Skin of body (tissue), 3 donors: ENCODE measurements at places on chromosomes 11 and 22.
A peak's percentile ranks its signal among the peaks of the same experiment; 100 is the strongest.

- DNase-seq = no peak
Measured at GRCh38 chr22:49137206-49137840, 690.4 kb downstream of the BRD1 start.

GRCh38 chr11:72432347-72433287 lies 1.7 kb downstream of the CLPB start:
- DNase-seq = no peak

DNA sequence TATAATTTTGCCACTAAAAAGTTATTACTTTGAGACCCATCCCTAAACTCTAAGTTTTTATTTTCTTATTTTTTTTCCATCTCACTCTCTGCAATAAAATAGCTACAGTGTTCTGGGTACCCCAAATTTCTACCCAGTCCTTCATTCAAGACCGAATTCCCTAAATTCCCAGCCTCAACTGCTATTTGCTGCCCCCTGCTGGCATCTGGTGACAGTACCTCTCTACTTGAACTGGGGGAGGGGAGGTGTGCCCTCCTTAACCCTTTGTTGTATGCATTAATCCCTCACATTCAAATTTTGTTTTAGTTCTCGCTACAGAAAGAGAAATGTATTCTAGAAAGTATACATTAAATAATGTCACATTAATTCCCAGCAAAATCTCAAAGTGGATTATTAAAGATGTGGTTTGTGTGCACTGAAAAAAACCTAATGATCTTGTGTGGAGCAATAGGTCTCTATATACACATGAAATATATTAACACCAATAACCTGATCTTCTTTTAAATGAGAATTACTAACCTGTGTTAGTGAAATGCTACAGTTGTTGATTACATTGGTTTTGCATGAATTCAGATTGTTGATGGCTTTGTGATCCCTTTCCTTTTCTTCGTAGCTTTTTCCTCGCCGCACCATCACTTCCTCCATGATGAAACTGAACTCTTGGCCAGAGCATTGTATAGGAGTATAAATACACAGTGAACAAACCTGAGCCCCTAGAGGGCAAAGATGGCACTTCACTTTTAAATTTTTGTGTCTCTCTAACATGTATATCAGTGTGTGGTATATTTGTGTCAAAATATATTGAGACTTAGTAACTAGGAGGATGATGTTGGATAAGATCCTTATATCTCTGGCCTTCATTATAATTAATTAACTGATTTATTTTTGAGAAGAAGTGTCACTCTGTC lies 590.0 kb downstream of the METTL15 start:
- no peak for DNase-seq

- peak; percentile 20 for DNase-seq
Measured at GRCh38 chr11:15507592-15507991, 392.9 kb downstream of the INSC start.

DNA sequence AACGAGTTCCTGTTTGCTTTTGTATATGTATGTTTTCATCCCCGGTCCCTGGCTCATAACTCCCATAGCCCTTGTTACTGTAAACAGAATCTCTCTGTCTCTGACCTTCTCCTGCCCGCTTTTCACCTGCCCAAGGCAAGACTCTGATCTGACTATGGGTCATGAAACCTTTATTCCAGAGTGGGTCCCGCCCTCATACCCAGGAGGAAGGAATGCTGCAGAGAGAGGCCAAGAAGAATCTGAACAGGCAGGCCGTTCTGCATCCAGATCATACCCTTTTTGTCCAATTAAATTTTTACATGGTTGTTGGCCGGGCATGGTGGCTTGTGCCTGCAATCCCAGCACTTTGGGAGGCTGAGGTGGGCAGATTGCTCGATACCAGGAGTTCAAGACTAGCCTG lies 39.6 kb downstream of the GRIK4 start:
- no peak for DNase-seq

DNA sequence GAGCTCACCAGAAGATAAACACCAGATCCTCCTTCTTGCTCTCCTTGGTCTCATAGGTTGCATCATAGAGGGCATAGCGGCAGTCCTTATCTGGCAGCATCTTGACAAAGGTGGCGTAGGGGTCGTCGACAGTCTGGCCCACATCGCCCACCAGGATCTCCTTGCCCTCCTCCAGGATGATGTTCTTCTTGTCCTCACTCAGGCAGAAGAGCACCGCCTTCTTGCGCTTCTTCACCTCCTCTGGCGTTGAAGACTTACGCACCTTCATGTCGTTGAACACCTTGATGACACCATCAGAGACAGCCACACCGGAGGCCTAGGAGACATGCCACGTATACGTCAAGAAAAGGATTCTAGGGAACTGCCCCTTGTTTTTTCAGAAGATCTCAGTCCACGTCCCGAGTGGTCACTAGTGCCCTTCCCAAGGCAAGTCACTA lies 2.0 kb downstream of the CFL1 start:
- DNase-seq = no peak

DNA sequence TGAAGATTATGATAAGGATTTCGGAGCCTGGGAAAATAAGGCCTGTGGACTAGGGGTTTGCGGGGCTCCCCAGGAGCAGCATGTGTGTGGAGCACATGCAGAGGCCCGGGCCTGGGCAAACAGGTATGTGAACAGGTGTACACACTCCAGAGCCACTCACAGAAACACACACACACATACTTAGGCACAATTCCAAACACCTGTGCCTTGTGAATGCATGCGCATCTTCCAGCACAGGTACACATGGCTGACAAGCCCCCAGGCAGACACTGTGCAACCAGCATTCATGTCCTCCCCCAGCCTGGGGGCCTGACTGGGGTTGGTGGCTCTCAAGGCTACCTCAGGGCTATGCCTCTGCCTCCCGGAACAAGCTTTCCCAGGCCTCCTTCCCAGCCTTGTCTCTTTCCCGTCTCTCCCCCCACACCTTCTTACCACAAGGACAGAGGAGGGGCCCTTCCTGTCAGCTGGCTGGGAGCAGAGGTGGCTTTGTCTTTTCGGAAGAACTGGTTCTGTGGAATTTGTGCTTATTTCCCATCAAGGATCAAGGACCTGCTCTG lies 2.6 kb upstream of the P2RY6 start:
- DNase-seq = no peak

- no peak for DNase-seq
Measured at GRCh38 chr11:128515826-128516778, 71.3 kb downstream of the ETS1 start.

DNA sequence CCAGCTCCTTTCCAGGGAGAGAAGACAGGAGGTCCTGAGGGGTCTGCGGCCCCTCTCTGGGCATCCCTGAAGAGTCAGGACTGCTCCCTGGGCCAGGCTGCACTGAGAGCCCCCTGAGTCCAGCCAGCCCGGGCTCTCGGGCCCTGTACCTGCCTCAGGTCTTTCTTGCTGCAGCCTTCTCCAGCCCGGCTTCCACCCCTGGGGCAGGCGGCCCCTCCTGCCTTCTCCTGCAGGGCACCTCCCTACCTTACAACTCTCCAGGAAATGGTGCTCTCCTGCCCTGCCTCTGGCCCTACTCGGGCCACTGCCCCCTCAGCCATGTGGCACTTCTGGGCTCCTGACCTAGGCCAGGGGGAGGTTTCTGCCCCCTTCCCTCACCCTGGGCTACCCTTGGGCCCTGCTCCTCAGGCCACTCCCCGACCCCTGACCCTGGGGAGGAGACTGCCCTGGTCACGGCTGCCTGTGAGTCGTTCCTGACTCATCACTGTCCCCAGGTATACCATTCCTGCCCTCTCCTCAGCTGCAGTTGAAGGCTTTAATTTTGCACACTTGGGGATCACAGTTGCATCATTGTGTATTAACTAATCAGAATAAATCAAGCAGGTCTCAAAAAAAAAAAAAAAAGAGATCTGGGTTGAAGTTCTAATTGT lies 251.1 kb downstream of the NXPE2 start:
- no peak for DNase-seq

DNA sequence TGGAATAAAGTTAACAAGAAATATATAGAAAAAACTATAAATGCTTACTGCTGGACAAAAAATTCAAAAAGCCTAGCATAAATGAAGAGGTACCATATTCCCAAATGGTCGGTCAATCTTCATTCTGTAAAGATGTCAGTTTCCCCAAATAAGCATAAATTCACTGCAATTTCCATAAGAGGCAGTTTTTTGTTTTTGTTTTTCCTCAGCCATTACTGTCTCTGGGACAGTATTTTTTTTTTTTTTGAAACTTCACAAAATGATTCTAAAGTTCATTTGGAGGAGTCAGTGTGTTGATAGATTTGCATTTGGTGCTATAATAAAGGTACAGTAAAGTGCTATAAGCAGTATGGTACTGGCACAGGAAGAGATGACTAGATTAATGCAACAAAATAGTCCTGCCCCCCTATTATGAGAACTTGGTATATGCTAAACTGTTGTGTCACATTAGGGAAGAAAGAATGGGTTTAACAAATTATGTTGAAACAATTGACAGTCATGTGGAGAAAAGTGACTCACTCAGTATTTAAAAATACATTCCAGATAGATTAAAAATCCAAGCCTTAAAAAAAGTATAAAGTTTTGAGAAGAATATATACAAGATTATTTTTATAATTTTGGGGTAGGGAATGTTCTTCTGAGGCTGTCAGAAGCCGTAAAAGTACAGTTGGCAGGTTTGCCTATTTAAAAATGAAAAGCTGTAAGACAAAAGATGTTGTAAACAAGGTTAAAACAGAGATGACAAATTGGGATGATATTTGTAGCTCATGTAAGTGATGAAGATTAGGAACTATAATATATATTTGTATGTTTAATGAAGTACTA lies 2.6 kb upstream of the FTH1 start:
- no peak for DNase-seq

DNA sequence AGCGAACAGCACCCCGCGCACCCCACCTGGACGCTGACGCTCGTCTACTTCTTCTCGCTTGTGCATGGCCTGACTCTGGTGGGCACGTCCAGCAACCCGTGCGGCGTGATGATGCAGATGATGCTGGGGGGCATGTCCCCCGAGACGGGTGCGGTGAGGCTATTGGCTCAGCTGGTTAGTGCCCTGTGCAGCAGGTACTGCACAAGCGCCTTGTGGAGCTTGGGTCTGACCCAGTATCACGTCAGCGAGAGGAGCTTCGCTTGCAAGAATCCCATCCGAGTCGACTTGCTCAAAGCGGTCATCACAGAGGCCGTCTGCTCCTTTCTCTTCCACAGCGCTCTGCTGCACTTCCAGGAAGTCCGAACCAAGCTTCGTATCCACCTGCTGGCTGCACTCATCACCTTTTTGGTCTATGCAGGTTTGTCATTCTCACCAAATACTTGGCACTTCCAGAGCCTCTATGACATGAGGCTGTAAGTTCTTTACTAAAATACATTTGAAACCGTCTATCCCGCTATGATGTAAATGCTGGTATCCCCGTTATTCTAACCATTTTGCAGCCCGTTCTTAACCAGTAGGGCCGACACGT lies 535 bp downstream of the AQP11 start:
- DNase-seq = no peak

DNA sequence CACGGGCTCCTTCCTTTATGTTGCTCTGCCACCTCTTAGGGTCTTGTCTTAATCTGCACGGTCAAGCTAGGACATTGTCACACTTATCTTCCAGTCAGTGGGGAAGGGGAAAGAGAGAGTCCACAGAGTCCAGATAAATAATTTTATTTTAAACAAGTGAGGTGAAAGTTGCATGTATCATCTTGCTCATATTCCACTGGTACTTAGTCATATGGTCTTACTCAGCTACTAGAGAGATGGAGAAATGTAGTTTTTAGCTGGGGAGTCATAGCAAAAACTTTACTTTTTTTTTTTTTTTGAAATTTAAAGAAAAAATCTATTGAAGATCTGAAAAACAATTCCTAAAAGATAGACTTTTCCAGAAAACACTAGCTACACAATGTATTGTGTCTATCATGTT lies 29.0 kb downstream of the PDE3B start:
- no peak for DNase-seq

DNA sequence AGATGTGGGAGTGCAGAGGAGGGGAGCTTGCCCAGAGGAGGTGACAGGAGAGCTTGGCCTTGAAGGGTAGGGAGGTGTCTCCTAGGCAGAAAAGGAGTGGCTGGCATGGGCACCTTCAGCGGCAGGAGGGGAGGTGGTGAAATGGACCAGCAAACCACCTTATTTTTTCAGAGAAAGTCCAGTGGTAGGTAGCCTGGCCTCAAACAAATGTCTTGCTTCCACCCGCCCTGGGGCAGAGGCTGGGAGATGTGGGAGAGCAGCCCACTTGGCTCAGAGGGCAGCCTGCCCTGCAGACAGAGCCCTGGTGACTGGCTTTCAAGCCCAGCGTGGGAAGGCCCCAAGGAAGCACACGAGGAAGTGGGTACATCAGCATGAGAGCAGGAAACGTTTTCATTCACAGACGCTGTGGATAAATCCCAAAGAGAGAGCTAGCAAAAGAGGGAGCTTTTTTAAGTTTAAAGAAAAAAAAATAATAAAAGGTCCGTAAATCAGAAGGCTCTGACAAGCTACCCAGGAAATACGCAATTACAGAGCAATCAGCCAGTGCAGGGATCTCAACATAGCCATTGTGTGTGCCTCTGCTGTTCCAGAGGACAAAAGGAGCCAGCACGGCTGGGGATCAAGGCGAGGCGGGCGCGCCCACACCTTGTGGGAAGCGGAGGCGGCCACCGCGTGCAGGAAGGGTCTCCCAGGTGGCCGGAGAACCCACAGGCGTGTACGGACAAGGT lies 238.7 kb upstream of the PLET1 start:
- DNase-seq = no peak

DNA sequence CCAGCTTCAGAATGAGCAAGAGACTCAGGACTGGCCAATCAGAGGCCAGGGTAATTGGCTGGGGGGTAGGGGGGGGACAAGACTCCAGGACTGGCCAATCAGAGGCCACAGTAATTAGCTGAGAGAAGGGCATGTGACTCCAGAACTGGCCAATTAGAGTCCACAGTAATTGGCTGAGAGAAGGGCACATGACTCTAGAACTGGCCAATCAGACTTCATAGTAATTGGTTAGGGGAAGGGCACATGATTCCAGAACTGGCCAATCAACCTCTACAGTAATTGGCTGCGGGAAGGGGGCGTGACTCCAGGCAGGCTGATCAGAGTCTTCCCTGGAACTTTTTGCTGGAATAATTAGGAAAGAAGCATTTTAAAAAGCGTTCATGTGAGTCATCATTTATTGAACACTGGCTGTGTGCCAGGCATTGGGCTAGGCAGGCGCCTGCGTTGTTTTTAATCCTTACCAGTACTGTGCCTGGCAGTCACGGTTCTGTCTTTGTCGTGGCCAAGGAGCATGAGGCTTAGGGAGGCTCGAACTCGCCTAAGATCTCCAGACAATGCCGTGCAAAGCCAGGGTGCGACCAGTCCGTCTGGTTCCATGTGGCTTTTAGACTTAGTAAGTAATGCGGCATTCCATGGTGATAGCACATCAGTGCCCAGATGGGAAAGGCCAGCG lies 508.1 kb downstream of the TBC1D22A start:
- no peak for DNase-seq

- no peak for DNase-seq
Measured at GRCh38 chr11:94583866-94584500, 16.8 kb downstream of the PIWIL4 start.

GRCh38 chr11:75816561-75817239 lies 1.7 kb downstream of the UVRAG start:
- DNase-seq = no peak

DNA sequence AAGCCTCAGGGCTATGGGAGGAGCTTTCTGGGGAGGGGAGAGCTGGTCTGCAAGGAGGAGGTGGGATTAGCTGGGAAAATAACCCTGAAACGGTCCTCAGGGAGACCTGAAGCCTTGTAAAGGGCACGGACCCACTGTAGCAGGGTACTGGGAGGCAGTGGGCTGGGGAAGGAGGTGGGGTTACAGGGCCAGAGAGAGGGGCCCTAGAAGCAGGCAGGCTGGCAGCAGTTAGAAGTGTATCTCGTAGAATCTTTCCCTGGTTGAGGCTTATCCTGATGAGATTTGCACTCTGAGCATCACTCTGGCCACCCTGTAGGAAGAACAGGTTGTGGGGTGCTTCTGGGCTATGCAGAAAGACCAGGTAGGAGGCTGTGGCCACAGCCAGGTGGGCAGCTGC lies 29.6 kb downstream of the FBLN1 start:
- DNase-seq = no peak

GRCh38 chr11:62152245-62153086 lies 28.7 kb downstream of the INCENP start:
- no peak for DNase-seq
